Erythroblast (primary cell): ENCODE measurements at places on chromosomes 2 and 18.

DNA sequence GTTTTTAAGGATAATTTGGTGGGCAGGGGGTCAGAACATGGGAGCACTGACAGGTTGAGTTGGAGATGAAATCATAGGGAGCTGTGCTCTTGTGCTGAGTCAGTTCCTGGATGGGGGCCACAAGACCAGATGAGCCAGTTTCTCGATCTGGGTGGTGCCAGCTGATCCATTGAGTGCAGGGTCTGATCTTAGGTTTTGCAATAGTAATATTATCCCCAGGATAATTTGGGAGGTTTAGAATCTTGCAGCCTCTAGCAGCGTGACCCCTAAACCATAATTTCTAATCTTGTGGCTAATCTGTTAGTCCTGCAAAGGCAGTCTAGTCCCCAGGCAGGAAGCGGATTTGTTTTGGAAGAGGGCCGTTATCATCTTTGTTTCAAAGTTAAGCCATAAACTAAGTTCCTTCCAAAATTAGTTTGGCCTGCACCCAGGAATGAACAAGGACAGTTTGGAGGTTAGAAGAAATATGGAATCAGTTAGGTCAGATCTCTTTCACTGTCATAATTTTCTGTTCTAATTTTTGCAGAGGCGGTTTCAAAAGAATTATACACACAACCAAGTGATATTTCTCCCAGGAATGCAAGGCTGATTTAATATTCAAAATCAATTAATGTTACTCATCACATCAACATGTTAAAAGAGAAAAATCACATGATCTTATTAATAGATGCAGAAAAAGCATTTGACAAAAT lies 23.0 kb downstream of the DBI start:
- peak; percentile 26 for DNase-seq

DNA sequence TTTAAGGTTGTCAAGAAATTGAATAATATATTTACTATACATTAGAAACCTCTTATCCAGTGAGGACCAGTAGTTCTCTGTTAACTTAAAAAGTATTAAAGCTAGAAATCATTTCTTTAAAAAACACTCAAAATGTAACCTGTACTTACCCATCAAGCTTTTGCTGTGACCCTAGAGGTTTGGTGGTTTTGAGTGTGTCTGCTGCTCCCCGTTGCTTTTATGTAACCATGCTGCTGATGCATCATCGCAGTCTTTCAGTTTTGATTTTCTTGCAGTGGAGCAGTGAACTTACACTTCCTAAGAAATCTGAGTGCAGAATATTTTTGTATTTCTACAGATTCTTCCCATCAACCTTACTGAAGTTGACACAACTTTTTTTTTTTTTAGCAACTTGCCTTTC lies 34.2 kb downstream of the MRPS9 start:
- DNase-seq, result no peak

DNA sequence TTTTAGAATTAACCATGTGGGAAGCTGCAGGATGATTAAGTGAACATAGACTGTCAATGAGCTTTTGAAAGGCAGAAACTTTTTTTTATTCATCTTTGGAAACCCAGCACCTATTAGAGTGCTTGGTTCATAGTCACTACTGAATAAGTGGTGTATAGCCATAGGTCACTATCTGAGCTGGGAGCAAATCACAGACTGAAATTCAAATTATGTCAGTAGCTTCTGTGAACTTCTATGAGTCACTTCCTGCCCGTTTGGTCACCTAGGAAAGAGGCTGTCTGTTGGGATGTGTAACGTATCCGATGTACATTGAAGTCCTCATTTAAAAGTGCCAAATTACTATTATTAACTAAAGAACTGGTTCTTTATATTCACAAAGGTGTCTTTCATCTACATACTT lies 20.5 kb upstream of the SLC40A1 start:
- DNase-seq, result no peak

GRCh38 chr2:39649511-39649910 lies 16.2 kb upstream of the TMEM178A start:
- no peak for DNase-seq

DNA sequence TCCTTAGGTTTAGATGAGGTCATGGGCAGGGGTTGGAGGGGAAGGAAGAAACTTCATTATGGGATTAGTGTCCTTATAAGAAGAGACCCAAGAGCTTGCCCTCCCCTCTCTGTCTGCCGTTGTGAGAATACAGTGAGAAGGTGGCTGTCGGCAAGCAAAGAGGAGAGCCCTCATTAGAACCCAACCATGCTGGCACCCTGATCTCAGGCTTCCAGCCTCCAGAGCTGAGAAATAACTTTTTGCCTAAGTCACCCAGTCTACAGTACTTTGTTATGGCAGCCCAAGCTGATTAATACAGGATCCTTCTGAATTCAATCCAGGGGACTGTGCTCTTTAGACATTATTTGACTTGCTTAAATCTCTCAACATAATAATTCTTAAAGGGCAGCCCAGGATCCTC lies 209.0 kb downstream of the RNF152 start:
- DNase-seq, result no peak

DNA sequence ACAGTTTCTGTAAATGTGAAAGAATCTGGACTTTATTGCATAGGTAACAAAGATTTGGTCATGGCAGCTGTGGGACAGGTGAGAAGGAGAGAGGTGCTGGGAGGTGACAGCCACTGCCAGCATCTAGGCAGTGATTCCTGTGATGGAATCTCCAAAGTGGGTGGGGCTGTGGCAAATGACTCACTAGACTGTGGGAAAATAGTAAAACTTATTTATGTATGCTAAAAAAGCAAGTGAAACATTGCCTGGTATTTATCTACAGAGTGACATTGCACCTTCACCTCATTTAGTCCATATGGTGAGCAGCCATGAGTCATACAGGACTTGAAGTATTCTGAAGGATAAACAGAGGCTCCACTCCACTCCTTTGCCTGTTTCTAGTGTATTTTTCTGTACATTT lies 145.3 kb upstream of the MEX3C start:
- peak; percentile 23 for DNase-seq

GRCh38 chr2:23464905-23465537 lies 80.0 kb downstream of the KLHL29 start:
- no peak for DNase-seq

- DNase-seq, result peak; percentile 1
These were observed 1116.2 kb downstream of the SUCLG1 start for GRCh38 chr2:83342860-83343329.

GRCh38 chr2:162002623-162003235 lies 71.3 kb downstream of the DPP4 start:
- DNase-seq, result no peak

- no peak for DNase-seq
These were observed 16.1 kb upstream of the GNAL start for GRCh38 chr18:11672846-11673454.

DNA sequence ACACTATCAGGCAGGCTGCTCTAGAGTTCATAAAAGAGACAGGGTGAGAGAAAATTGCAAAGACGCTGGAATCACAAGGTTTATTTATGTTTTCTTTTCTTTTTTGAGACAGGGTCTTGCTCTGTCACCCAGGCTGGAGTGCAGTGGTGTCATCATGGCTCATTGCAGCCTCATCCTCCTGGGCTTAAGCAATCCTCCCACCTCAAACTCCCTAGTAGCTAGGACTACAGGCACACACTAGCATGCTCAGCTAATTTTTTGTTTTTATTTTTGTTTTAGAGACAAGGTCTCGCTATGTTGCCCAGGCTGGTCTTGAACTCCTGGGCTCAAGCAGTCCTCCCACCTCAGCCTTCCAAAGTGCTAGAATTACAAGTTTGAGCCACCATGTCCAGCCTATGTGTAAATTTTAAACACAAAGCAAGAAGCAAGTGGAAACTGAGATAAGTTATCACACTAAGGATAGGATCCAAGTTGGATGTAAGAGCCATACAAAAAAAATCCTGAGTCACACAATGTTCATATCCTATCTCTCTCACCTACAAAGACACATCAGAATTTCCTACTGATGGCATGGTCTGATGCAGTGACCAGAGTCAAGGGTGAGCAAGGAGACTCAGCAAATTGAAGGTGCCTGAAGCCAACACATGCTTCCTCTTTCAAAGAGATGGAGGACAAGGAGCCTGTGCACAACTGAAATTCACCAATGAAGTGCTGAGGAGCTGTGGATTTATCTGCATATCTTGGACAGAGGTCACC lies 31.4 kb downstream of the MYL12B start:
- no peak for DNase-seq

DNA sequence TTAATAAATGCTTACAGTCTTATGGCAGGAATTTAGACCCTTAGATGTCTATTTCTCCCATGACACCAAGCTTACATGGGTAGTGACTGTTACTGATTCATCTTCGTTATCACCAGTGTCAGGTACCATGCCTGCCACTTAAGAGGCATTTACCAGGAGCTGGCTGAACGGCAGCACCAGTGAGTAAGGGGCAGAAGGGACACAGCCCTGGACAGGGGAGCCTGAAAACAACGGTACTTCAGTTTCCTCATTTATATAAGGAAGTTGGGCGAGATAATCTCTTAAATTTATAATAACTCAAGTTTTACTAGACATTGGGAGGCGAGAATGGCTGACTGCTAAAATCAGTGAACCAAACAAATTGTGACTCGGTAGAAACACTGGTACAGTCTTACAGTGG lies 1.2 kb downstream of the COA5 start:
- no peak for DNase-seq

- DNase-seq, result no peak
These were observed 1.8 kb downstream of the DPP4 start for GRCh38 chr2:162072181-162072702.

DNA sequence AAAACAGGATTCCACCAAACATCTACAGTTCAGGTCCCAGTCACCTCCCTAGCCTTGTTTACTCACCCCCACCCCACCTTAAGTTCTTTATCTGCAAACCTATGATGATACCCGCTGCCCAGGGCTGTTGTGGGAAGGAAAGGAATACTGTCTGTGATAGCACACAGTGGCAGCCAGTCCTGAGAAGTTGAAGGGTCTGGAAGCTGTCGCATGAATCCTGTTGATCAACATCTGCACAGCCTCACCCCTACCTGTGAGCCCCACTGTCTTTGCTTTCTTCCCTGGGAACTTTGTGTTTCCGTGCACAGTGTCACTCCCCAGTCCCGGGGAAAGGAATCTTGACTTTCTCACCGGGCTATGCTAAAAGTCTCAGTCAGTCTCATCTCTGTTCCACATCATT lies 160.7 kb upstream of the EPAS1 start:
- no peak for DNase-seq

GRCh38 chr2:67277450-67277849 lies 119.7 kb upstream of the ETAA1 start:
- no peak for DNase-seq

DNA sequence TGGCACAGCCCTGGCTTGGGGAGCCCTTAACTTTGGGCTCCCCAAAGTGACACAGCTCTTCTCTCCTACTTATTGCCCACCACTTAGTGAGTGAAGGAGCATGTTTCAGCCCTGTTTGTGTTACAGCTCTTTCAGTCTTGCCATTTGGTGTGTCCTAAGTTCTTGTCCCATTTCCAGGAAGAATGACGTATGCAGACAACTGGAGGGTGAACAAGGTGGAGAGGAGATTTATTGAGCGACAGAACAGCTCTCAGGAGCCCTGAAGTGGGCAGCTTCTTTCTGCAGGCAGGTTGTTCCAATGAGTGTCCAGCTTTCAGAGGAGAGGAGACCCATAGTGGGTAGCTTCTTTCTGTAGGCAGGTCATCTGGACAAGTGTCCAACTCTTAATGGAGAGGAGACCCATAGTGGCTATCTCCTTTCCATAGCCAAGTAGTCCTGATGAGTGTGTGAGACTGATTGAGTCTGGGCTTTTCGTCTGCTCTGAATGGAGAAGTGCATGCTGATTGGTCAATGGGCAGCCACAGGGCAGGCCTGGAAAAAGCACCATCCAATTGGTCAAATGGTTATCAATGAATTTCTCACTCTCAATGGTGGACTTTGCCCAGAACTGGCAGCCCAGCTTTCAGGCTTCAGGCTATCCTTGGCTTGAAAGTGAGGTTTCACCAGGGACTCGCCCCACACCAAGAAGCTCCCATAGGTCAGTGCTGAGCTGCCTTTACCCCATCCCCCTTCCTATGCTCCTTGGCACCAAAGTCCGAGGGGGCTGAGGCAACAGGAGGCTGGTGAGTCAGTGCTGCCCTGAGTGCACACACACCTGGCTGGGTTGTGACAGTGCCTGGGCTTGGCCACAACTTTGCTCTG lies 688.2 kb downstream of the NYAP2 start:
- no peak for DNase-seq

DNA sequence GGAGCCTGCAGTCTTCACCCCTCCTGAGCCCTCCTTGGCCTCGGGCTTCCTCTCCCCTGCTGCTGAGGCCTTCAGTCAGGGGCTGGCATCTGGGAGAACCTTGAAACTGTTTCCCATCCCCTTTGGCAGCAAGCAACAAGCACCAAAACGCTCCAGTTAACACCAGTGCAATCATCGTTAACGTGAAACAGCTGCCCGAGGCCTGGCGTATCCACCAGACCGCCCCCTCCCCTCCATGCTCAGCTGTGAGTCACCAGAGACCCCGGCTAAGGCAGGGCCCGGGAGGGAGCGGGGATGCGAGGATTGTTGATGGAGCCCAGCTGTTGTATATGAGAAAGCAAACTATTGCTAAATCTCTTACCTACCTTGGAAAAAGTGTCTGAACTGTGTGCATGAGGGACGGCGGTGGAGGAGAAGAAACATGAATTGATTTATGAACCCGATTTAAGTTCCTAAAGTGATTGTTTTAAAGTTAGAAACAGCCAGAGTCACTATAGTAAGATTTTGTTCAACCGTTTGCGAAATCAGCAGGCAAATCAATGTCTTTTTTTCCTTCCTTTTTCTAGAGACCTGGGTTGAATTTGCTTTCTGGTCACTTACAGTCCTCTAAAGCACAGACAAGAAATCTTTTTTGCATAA lies 5.2 kb downstream of the ZFP36L2 start:
- DNase-seq, result peak; percentile 57

DNA sequence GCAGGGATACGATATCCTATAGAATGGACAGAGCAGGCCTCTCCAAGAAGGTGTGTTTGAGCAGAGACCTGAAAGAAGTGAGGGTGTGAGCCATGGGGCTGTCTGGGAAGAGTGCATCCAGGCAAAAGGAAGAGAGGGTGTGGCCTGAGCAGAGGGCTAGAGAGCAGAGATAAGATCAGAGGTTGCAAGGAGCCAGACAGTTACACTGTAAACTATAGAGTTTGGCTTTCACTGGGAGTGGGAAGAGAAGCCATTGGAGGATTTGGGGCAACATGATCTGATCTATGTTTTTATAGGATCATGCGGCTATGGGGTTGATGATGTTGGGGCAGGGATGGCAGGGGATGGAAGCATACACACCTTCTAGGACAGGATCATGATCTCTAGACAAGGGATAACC lies 124.1 kb upstream of the MAP3K20 start:
- no peak for DNase-seq
